ENCODE measurements at places on chromosomes 12 and 14. TPM values are rescaled to one million over a fixed set of nuclear protein-coding genes. Genes with fewer than 3 reads are reported as not detected.

The TAS2R30 gene
- 0.78 TPM for total RNA-seq

The RASSF9 gene
- total RNA-seq = 0.08 TPM

The AGAP2 gene
- 0.48 TPM for total RNA-seq

The RDH12 gene
- total RNA-seq = not detected

The KRT74 gene
- total RNA-seq = not detected

The CLEC7A gene
- under 0.01 TPM for total RNA-seq

The CLEC9A gene
- not detected for total RNA-seq

The USP44 gene
- total RNA-seq = 1.8 TPM

The FBXO34 gene
- total RNA-seq = 12.8 TPM

The BCL2L2 gene
- total RNA-seq = 18.4 TPM

The CCDC177 gene
- total RNA-seq = under 0.01 TPM

The SYT1 gene
- 12.0 TPM for total RNA-seq

The DAO gene
- total RNA-seq = not detected

The TAS2R10 gene
- 0.40 TPM for total RNA-seq

The ARHGEF40 gene
- total RNA-seq = 55.2 TPM

The KHNYN gene
- total RNA-seq = 33.4 TPM

The TSHR gene
- not detected for total RNA-seq

The KLRK1 gene
- total RNA-seq = 0.08 TPM

The NOS1 gene
- total RNA-seq = not detected

The LRRC10 gene
- total RNA-seq = not detected

The FITM1 gene
- not detected for total RNA-seq

The BCL11B gene
- 0.13 TPM for total RNA-seq

The MTHFD1 gene
- total RNA-seq = 38.7 TPM

The TAS2R20 gene
- total RNA-seq = 0.65 TPM

All from epithelial cell of alveolus of lung (primary cell).